ENCODE measurements at places on chromosomes 1 and 21.

GRCh38 chr1:26530410-26530894, 891 bp downstream of the RPS6KA1 start:
- H3K4me1 ChIP-seq, result peaks cover 4% of the 10 kb centered on the region
- H3K27ac ChIP-seq, result peak overlapping the region; percentile 97
- H3K4me3 ChIP-seq, result peak overlapping the region; percentile 99
- H3K27me3 ChIP-seq, result no peaks in the 10 kb centered on the region
- no peaks in the 10 kb centered on the region for H3K36me3 ChIP-seq

GRCh38 chr1:65558215-65558614, 137.7 kb downstream of the LEPR start:
- no peak overlapping the region for H3K4me3 ChIP-seq
- H3K36me3 ChIP-seq, result no peaks in the 10 kb centered on the region
- no peaks in the 10 kb centered on the region for H3K27me3 ChIP-seq
- DNase-seq, result no peak
- no peaks in the 10 kb centered on the region for H3K4me1 ChIP-seq
- H3K27ac ChIP-seq, result no peak overlapping the region

- DNase-seq, result no peak
- H3K4me1 ChIP-seq, result no peaks in the 10 kb centered on the region
- H3K27me3 ChIP-seq, result no peaks in the 10 kb centered on the region
- no peaks in the 10 kb centered on the region for H3K36me3 ChIP-seq
Observed at GRCh38 chr1:18670121-18670867, 39.6 kb downstream of the PAX7 start.

DNA sequence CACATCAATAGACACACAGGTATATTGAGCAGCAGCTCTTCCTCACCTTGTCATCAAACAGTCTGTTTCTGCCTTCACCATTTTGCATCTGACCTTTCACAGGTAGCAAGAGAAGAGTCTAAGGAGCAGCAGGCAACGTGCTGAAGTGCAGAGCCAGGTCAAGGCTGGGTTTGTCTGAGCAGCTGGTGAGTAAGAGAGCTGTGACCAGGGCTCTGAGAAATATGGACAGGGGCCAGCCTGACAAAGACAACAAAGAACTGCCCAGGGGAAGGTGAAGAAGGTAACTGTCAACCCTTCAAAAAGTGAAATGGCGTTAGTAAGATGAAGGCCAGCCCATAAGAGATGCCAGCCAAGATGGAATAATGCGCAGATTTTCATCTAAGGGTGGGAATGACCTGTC, 58.9 kb upstream of the LRRC8D start:
- H3K36me3 ChIP-seq, result no peaks in the 10 kb centered on the region
- H3K27ac ChIP-seq, result no peak overlapping the region
- DNase-seq, result no peak
- no peak overlapping the region for H3K4me3 ChIP-seq

GRCh38 chr1:43996733-43997115, 5.3 kb downstream of the CCDC24 start:
- H3K36me3 ChIP-seq, result peaks cover 9% of the 10 kb centered on the region
- H3K27ac ChIP-seq, result no peak overlapping the region
- H3K4me1 ChIP-seq, result peaks cover 15% of the 10 kb centered on the region
- no peak for DNase-seq
- H3K4me3 ChIP-seq, result no peak overlapping the region
- no peaks in the 10 kb centered on the region for H3K27me3 ChIP-seq

DNA sequence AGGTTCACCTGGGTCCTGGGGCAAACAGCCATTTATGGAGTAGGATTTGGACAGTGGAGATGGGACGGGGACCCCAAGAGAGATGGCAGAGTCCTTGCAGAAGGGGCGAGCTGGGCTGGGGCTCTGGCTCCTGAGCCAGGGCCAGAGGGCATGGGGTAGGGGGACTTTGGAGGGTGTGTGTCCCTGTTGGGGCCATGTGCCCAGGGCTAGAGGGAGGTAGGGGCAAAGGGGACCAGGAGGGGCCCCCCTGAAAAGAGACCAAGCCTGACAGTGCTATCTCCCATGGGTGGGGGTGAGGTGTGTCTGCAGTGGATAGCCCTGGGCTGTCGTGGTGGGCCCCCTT, 92.3 kb downstream of the TRIM11 start:
- no peak overlapping the region for H3K4me3 ChIP-seq
- no peaks in the 10 kb centered on the region for H3K36me3 ChIP-seq
- no peaks in the 10 kb centered on the region for H3K27me3 ChIP-seq
- no peak overlapping the region for H3K27ac ChIP-seq

DNA sequence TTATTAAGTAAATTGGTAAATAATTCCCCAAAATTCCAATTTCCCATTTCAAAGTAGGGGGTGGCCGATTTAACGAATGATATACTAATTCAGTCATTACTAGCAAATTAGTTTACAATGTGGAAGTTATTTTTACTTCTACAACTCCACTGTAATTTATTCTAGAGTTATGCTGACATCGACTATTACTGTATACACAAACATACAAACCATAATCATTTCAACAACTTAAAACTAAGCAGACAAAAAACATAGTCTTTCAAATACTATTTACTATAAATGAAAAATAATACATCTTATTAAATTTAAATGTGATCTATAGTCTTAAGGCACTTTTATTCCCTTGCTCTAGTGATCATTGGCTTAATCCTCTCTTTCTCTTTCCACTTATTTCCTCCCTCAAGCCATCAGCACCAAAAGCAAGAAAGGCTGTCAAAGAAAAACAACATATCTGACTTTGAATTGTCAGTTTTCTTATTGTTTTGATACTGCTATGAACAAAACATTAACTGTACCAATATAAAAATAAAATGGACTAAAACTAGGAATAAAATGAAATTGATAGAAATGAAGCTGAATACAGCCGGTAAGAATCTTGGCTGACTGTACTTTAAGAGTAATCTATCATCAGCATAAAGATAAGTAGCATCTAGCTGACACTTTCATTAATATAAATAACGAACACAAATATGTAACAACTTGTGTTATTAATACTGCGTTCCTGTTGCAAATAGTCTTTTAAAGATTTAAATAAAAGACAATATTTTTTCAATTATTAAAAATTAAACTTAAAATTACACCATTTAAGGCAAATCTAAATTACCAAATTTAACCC, 4.1 kb downstream of the CDC42BPA start:
- H3K4me3 ChIP-seq, result peak overlapping the region; percentile 87
- no peak for DNase-seq
- H3K36me3 ChIP-seq, result no peaks in the 10 kb centered on the region
- no peaks in the 10 kb centered on the region for H3K4me1 ChIP-seq
- no peaks in the 10 kb centered on the region for H3K27me3 ChIP-seq

DNA sequence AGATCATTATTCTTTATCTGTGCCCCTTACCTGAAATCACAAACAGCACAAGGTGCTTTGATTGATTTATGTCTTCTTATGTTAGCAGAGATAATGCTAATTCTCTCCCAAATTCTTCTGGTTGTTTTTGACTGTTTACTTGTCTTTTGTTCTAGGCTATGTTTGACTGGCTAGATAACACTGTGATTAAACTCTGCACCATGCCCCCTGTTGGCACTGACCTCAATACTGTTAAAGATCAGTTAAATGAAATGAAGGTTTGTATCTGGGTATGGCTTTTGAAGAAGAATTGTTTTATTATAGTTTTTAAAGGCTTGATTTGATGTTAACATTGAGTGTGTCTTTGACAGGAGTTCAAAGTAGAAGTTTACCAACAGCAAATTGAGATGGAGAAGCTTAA, 49.6 kb upstream of the BMP8A start:
- H3K27ac ChIP-seq, result no peak overlapping the region
- H3K36me3 ChIP-seq, result no peaks in the 10 kb centered on the region
- no peak for DNase-seq
- H3K27me3 ChIP-seq, result no peaks in the 10 kb centered on the region
- no peaks in the 10 kb centered on the region for H3K4me1 ChIP-seq
- no peak overlapping the region for H3K4me3 ChIP-seq

DNA sequence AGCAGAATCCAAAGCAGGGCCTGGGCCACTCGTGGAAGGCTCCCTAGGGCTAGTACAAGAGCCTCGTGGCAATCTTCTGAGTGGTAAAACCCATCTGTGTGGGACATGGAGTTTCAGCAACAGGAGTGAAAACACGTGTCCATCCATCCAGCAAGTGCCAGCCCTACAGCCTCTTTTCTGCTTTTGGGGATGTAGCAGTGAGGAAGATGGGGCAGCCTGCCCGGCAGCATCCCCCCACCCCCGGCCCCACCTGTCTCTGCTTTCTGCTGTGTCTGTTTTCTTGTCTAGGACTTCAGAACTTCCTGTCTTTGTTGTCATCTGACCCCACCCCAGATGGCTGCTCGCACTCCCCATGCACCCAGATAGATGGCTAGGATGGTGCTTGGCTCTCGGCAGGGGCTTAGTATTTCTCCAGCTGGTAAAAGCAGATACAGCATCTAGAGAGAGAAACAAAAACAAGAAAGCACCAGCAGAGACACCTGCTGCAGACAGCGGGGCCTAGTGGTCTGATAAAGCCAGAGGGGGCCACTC, 1.5 kb downstream of the CPTP start:
- H3K4me1 ChIP-seq, result peaks cover 39% of the 10 kb centered on the region
- no peaks in the 10 kb centered on the region for H3K36me3 ChIP-seq
- peak overlapping the region; percentile 99 for H3K4me3 ChIP-seq
- no peaks in the 10 kb centered on the region for H3K27me3 ChIP-seq
- no peak for DNase-seq
- no peak overlapping the region for H3K27ac ChIP-seq

- H3K27me3 ChIP-seq, result no peaks in the 10 kb centered on the region
- no peaks in the 10 kb centered on the region for H3K36me3 ChIP-seq
- H3K4me3 ChIP-seq, result no peak overlapping the region
- H3K4me1 ChIP-seq, result no peaks in the 10 kb centered on the region
- H3K27ac ChIP-seq, result no peak overlapping the region
Observed at GRCh38 chr1:176485083-176485482, 22.1 kb downstream of the PAPPA2 start.

- H3K27me3 ChIP-seq, result no peaks in the 10 kb centered on the region
- DNase-seq, result no peak
- no peak overlapping the region for H3K27ac ChIP-seq
- no peaks in the 10 kb centered on the region for H3K36me3 ChIP-seq
- peaks cover 4% of the 10 kb centered on the region for H3K4me1 ChIP-seq
Observed at GRCh38 chr1:41683681-41684500, 199.4 kb upstream of the EDN2 start.

GRCh38 chr1:9844106-9844505, 20.3 kb upstream of the CLSTN1 start:
- peak overlapping the region; percentile 50 for H3K27ac ChIP-seq
- peaks cover 6% of the 10 kb centered on the region for H3K4me1 ChIP-seq
- no peaks in the 10 kb centered on the region for H3K36me3 ChIP-seq
- H3K4me3 ChIP-seq, result no peak overlapping the region
- H3K27me3 ChIP-seq, result no peaks in the 10 kb centered on the region

- no peak overlapping the region for H3K4me3 ChIP-seq
- H3K4me1 ChIP-seq, result no peaks in the 10 kb centered on the region
- H3K27ac ChIP-seq, result no peak overlapping the region
- no peaks in the 10 kb centered on the region for H3K27me3 ChIP-seq
- H3K36me3 ChIP-seq, result no peaks in the 10 kb centered on the region
Observed at GRCh38 chr21:20353351-20353750, 644.9 kb upstream of the NCAM2 start.

- no peaks in the 10 kb centered on the region for H3K27me3 ChIP-seq
- DNase-seq, result no peak
- H3K36me3 ChIP-seq, result no peaks in the 10 kb centered on the region
- no peak overlapping the region for H3K4me3 ChIP-seq
- no peak overlapping the region for H3K27ac ChIP-seq
Observed at GRCh38 chr1:200221614-200222282, 188.1 kb downstream of the ZNF281 start.

DNA sequence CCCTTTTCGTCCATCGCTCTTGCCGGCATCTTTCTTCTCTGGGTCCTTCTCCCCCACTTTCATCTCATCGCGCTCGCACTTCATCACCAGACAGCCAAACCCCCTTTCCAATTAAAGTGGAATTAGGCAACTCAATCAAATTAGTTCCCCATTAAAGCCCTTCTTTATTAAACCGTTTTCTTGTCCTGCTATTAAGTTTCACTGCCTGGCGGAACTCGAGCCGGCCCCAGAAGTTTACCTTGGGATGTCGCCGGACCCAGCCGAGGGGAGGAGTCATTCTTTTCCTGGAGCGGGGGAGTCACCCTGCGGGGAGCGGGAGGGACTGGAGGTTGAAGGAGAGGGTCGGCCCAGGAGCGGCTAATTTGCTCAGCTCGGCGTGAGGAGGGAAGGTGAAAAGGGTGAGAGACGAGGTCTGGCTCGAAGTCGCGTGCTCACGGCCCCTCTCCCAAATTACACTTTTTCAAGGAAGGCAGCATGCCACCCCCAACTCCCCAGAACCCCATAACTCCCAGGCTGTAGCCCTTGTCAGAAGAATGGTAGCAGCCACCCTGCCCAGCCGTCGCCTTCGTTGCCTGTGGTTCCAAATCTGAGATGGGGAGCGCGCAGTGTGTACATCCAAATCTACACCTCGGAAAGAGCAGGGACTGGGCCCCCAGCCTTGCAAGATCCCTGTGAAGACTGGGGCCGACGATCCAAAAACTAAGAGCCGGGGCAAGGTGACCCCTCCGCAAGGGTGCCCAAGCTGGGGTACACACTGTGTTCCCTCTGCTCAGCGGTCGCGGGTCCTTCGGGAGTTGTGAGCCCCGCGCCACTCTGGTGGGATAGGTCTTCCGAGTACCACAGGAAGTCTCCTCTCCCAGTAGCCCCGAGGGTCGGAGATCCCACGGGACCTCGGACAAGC, 6.4 kb downstream of the DMRTA2 start:
- H3K4me3 ChIP-seq, result no peak overlapping the region
- H3K36me3 ChIP-seq, result no peaks in the 10 kb centered on the region
- H3K27ac ChIP-seq, result no peak overlapping the region
- peaks cover 60% of the 10 kb centered on the region for H3K27me3 ChIP-seq

DNA sequence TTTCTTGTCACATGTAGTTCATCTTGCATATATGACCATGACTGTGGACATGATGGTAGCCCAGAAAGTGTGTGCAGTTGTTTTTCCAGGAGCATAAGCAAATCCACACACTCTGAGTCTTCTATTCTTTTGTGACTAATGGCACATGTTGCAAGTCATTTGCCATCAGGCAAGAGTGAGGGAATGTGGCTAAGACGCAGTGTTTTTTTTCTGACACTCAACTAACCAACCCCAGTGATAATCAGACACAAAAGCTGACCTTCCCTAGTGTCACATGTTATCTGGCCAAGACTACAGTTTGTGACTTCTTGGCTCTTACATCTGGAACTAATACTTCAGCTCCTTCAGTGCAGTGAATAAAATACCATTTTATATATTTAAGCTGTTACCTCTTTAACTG, 108.8 kb downstream of the ITSN1 start:
- H3K27ac ChIP-seq, result no peak overlapping the region
- no peaks in the 10 kb centered on the region for H3K4me1 ChIP-seq
- H3K36me3 ChIP-seq, result no peaks in the 10 kb centered on the region
- H3K4me3 ChIP-seq, result no peak overlapping the region
- H3K27me3 ChIP-seq, result no peaks in the 10 kb centered on the region

- no peak overlapping the region for H3K27ac ChIP-seq
- no peak overlapping the region for H3K4me3 ChIP-seq
- peaks cover 43% of the 10 kb centered on the region for H3K36me3 ChIP-seq
Observed at GRCh38 chr1:235697508-235697907, 47.9 kb upstream of the GNG4 start.

GRCh38 chr1:147794570-147794969, 34.2 kb upstream of the GJA5 start:
- no peak for DNase-seq
- no peak overlapping the region for H3K27ac ChIP-seq
- H3K27me3 ChIP-seq, result no peaks in the 10 kb centered on the region
